ENCODE measurements at places on chromosomes 4 and X.

- peak; percentile 19 for DNase-seq
These were observed 19.9 kb downstream of the DGAT2L6 start for GRCh38 chrX:70196961-70197720.

GRCh38 chrX:7635604-7636003, 207.4 kb upstream of the VCX start:
- no peak for DNase-seq

DNA sequence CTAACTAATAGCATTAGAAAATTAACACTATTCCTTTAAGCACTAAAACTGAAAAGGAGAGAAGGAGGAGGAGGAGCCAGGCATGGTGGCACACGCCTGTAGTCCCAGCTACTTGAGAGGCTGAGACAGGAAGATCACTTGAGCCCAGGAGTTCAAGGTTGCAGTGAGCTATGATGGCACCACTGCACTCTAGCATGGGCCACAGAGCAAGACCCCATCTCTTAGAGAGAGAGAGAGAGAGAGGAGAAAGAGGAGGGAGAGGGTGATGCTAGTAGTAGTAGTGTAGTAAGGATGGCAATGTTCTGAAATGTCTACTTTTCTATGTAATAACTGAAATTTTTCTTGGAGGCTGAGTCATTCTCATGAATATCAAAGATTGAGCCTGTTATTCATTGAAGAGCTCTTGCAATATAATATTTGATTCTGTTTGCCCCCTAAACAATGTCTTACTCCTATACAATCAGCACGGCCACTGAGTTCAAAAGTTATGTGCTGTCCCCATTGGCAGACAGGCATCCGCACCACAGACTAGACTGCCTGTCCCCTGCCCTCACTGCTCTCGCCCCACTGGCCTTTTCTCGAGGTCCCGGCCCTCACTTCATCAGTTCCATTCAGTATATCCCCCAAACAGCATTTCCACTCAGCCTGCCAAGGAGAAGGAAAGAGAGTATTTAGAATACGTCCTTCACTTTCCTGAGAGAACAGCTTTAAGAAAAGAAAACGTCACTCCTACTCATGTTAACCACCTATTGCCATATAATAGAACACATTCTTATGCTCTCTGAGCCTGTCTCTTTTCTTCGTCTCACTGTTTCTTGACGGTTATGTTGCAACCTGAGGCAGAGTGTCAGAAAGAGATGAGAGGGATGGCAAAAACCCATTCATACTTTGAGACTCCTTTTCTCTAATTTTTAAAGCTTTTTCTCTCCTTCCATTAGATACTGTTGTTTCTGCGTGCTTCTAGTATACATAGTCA, 238.1 kb downstream of the PALLD start:
- no peak for DNase-seq

DNA sequence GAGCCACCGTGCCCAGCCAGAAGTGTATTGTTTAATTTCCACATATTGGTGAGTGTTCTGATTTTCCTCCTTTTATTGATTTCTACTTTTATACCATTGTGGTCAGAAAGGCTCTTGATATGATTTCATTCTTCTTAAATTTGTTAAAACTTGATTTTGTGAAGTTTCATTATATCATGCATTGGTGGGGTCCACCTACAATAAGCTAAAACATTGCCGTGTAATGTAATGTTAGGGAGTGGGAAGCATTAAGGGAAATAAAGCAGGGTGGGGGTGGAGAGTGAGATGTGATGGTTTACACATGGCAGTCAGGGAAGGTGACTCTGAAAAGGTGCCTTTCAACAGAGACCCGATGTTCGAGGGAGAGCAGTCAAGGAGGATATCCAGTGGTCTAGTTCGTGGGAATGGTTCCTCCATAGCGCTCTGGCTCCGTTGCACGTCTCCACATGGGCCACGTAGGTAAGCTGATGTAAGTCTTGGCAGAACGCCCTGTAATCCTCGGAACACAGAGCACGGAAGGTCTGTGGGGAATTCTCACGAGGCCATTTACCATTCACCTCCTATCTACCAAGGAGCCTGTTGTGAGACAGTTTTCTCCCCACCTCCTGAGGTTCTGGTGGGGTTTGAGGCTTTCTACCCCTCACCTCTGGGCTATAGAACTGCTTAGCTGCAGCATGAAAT, 7.7 kb upstream of the WDR13 start:
- DNase-seq: no peak

GRCh38 chrX:70505451-70505841, 60.8 kb downstream of the DLG3 start:
- DNase-seq: no peak

DNA sequence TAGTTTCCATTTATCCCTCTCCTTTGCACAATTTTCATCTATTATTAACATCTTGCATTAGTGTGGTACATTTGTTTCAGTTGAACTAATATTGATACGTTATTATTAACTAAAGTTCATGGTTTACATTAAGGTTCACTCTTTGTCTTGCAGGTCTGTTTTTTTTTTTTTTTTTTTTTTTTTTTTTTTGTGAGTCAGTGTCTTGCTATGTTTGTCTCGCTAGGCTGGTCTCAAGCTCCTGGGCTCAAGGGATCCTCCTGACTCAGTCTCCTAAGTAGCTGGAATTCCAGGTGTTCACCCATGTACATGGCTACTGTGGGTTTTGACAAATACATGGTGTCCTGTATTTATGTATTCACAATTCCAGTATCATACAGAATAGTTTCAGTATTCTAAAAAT, 6.8 kb downstream of the TBC1D19 start:
- DNase-seq: no peak

- DNase-seq: no peak
These were observed 322.2 kb downstream of the GPAT3 start for GRCh38 chr4:83858131-83858530.

DNA sequence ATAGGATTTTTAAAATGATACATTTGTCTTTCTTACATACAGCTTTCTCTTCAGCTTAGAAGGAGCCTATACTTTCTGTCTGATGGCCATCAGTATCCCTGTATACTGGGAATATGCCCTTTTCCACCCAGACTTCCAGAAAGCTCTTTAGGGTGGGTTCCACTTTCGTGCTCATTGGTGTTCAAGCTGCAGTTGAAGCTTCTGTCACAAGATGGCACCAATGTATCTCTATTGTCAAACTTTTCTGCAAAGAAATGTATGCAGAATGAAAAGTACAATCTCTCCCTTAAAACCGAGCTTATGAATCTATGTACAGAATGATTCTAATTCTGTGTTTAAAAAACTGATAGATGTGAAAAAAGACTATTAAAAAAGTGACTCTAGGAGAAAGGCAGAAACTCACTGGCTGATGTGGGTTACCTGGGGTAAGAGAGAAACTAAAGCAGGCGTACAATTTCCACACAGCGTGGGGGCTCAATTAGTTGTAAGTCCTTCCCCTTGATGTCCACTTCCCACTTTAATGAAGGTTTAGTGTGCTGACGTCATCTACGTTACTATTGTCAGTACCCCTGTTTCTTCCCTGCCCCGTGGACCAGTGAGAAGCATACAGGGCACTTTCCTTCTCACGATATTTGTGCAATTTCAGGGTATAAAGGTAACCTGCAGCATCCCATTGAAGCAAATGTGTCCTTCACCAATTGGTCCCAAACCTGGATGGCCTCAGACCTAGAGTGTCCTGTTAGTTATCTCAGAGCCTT, 57.3 kb upstream of the TCEAL2 start:
- DNase-seq: no peak

DNA sequence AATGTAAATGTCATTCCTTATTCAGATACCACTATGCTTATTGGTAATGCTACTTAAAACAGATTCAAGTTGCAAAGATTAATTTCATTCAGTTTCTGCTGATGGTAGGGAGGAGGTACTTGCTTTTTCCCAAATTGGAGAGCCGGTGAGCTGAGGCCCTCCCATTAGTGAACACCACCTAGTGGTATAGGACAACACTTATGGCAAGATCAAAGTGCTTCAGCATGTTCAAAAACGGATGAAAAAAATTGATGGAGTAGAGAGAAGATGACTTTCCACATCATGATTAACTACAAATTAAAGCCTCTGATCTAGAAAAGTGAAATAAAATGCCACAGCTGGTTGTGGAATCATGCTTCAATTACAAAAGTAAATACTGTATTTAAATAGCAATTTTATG, 112.9 kb downstream of the MBNL3 start:
- DNase-seq: no peak

DNA sequence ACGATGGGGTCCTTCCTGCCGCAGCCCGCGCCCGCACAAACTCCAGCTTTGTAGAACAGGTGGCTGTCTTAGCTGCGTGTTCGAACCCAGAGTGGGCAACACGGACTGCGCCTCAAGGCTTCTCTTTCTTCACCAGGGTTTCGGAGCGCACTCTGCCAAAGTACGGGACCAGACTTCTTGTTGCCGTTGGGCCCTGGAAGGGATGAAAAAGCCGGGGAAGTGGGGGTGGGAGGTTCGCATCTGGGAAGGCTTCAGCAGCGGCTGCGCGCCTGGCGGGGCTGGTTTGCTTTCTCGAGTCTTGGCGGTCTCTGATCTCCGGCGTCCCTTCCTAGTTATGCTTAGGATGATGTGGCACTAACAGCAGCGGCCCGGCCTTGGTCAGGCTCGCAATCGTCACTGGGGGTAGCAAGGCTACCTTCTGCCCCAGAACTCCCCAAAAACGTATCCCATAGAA, 673 bp downstream of the PARM1 start:
- DNase-seq: no peak

GRCh38 chr4:140331245-140331644, 42.2 kb upstream of the SCOC start:
- no peak for DNase-seq

DNA sequence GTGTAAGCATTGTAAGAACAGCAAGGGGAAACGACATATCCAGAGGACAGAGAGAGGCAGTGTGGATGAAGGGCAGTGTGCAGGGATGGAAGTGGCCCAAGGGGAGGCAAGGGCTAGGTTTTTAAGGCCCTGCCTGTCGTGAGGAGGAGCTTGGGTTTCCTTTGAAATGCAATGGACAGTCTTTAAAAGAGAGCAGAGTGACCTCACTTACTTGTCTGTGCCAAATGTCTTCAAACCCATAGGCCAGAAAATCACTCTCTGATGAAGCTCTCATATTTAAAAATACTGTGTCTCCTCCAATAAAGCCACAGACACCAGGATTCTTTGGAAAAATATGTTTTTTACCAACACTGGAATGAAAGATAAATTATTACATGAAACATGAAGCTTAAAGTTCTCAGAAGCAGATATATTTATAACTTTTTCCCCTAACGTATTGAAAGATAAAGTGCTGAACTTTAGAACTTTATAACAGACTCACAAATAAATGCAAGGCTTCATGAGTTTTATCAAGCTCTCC, 19.2 kb upstream of the ATXN3L start:
- no peak for DNase-seq

GRCh38 chr4:5957076-5957475, 61.2 kb downstream of the C4orf50 start:
- DNase-seq: no peak

DNA sequence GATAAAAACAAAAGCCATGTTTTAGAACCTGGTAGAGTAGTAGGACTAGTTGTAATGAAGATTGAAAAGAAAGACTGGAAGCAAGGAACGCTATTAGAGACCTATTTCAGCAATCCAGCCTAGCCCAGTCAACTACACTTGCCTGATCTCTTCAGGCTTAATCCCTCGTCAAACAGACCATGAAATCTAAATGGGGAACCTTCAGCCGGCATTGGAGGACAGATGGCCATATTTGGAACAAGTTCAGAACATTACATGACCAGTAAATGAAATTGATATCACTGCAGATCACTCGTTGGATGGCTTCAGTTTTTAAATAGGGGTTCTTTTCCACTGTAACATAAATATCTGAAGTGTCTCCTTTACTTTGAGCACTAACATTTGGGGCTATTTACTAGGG, 84.8 kb upstream of the WDR44 start:
- no peak for DNase-seq

- DNase-seq: no peak
These were observed 634 bp upstream of the PLXNB3 start for GRCh38 chrX:153763298-153763932.

DNA sequence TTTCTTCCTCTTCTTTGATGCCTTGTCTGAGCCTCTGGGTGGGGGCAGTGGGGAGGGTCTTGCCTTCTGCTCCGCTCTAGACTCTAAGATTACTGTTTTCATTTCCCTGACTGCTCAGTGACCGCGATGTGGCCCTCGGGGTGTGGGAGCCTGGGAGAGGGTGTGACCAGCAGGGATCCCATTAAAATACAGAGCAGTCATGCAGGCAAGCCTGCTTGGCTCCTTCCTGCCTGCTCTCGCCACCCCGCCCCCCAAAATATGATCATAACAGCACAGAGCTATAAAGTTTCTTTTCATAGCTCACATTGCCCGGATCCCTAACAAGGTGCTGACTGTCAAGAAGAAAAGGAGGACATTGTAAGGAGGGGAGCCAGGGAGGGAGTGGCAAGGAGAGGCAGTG, 332.9 kb downstream of the RAB28 start:
- DNase-seq: no peak

DNA sequence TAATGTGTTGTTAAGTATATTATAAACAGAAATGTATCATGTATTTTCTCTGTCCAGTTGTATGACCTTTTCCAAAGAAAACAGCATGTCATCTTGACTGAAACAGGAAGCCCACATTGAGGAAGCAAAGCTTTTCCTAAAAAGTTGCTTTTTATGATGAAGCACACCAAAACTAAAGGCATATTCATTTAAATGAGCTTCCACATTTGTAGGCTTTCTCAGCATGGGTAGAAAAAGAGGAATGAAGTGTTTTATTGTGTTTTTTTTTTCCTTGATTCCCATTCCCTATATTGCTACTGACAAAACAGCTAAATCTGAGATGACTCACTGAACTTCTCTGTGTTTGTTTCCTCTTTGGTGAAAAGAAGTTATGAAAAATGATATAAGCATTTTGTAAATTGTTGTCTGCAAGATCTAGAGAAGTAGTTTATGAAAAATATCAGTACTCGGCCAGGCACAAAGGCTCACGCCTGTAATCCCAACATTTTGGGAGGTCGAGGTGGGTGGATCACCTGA, 32.5 kb upstream of the FRAS1 start:
- DNase-seq: no peak

DNA sequence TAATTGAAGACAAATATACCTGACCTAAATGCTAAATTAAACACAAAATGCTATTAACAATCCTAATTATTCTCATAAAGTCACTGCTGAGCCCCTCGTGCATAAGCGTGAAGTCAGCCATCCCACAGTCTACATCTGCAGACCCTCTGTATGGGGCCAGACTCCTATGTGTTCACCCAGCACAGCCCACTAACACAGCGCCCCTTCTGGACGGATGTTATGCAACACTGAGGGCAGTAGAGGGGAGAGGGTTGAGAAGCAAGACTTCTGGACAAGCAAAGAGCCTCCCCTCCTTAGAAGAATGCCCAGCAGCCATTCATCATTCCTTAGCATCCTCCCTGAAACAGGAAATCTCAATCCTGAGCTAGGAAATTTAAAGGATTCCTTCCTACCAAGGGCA, 7.9 kb downstream of the TRPC3 start:
- no peak for DNase-seq
